D341Med (cell line): ENCODE measurements at places on chromosomes 1 and 21.

DNA sequence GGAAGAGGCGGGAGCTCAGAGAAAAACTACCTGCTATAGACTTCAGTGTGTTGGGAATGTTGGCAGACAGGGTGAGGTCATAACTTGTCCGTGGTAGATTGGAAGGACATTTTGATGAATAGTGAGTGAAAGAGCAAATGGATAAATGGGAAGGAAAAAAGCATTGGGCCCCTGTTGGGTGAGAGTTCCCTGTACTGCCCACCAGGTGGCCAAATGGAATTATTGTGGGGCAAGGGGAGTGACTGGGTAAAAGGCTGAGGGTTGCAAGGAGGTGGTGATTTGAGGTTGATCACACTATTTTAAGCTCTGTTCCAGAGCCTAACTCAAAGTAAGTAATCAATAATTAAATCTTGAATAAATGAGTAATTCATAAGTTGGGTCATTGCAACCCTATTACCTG lies 60.4 kb downstream of the MRPS6 start:
- DNase-seq: peak; percentile 50

DNA sequence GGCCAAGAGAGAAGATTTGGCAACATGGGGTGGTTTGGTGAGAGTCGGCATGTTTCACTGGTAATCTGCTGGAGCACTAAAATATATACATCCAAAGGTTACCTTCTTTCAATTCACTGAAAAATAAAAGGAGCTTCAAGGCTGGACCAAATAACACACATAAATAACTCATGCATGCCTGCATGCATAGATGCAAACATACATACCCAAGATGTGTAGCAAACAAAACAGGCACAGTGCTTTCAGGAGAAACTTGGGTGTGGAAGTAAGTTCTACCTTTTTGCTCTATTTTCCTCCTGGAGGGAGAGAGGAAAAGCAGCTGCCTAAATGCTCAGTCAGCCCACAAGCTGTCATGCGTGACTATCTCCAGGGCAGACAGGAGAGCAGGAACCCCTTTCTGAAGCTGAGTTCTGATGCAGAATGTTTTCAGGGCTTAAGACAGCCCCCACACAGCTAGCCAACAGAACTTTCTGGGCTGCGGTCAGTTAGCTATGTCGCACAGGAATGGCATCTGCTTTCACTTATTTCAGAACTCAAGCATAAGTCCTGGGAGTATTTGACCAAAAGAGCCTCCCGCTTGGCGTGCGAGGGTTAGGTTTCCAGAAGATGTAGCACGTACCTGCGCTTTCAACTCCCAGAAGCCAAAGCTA lies 166.2 kb downstream of the TOMM20 start:
- no peak for DNase-seq

DNA sequence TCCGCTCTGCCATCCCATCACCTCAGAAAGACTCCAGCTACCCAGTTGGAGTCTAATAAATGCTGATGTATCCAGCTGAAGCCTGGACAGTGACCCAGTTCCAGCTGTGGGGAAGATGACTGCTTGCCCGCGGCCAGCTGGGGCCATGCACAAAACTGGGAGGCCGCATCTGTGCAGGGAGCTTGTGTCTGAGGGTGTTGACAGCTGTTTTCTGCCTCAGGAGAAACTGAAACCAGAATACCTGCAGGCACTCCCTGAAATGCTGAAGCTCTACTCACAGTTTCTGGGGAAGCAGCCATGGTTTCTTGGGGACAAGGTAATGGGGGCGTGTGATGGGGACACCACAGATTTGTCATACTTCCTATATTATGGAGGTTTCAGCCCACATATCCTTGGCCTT lies 3.2 kb downstream of the GSTM2 start:
- DNase-seq: no peak

DNA sequence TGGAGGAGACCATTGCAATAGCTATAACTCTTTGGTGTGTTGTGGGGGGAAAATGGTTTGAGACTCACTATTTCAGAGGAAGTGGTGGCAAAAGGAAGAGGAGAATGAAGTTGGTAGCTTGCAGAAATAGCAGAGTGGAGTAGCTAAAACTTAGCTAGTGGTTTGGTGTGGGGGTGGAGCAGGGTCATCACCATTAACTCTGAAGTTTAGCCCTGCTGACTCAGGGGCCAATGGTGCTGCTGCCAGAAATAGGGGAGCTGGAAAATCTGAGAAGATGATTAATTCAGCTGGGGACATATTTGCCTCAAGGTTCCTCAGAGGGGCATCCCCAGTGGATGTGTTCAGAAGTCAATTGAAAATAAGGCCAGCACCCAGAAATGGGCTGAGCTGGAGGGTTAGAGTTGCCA lies 65.4 kb downstream of the RUNX1 start:
- DNase-seq: no peak

DNA sequence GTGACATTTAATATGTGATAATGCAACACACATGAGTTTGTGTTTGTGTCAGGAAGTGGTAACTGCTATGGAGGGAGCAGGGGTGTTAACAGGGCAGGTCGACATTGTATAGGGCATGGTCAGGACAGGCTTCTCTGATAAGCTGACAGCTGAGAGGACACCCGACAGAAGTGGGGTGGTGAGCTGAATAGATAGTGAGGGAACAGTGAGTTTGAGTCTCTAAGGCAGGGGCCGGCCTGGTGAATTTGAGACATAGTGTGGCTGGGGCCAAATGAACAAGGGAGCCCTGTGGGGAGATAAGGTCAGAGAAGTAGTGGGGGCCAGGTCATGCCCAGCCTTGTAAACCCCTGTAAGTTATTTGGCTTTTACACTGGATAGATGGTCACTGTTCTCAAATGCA lies 217.4 kb upstream of the KIAA0040 start:
- DNase-seq: no peak

GRCh38 chr1:211066781-211067384 lies 67.1 kb downstream of the KCNH1 start:
- no peak for DNase-seq

DNA sequence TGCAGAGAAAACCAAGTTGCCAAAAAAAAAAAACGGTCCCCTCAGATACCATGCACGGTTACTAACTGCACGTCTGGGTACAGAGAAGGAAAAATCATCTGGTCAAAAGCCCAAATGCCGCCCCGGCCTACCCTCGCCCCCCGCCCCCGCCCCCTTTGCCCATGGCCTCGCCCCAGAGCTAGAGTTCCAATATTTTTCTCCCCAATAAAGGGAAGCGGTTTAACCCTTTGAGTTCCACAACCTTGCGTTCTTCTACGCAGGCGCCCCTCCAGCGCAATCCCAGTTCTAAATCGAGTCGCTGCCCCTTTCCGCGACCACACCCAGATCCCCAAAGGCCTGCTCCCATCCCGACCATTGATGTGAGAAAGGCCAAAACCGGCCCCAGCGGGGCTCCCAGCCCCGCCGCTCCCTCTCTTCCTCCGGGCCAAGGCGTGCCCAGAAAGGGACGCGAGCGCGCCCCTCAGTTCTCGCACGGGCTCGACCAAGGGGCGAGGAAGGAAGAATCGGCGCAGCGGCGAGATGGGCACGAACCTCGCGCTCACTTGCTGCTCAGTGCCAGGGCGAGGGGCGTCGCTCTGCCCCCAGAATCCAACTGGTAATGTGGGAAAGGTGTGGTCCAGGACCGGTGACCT lies 797 bp downstream of the WDR47 start:
- peak; percentile 66 for DNase-seq

DNA sequence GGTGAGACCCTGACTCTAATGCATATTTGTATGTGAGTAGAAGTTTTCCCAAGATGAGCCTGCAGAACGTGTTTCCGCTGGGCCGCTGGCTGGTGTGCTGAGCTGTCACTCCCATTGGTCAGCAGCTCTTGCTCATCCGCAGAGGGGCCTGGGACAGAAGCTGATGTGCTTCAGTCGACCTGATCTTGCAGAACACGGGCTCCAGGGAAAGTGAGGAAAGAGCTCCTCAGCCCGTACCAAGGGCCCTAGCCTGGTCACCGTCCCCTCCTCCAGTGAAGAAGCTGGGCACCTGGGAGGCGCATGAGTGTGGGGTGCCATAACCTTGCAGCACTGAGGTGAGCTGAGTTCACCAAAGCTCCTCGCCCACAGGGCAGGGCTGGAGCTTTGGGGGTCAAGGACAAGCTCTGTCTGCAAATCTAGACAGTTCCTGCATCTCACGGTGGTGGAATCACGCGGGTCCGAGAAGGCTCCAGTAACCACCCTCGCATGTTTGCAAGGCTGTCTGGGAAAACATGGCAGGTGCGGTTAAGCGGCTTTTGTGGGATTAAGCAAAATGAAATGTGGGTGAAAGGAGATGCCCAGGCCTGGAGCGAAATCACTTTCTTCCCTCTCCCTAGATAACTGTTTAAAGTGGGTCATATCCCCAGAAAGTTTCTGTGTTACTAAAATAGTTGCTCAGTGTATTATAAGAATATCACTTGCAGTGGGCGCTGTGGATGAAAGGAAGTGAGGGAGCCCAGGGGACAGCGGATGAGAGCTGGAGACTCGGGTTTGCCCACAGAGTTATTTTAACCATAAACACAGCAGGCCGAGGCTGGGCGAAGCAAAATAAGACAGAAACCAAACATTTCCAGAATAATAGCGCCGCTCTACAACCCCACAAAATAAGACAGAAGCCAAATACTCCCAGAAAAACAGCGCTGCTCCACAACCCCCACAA lies 33.1 kb upstream of the LRRC3 start:
- no peak for DNase-seq

GRCh38 chr1:105137543-105138457 lies 1388.1 kb downstream of the AMY1C start:
- peak; percentile 72 for DNase-seq

DNA sequence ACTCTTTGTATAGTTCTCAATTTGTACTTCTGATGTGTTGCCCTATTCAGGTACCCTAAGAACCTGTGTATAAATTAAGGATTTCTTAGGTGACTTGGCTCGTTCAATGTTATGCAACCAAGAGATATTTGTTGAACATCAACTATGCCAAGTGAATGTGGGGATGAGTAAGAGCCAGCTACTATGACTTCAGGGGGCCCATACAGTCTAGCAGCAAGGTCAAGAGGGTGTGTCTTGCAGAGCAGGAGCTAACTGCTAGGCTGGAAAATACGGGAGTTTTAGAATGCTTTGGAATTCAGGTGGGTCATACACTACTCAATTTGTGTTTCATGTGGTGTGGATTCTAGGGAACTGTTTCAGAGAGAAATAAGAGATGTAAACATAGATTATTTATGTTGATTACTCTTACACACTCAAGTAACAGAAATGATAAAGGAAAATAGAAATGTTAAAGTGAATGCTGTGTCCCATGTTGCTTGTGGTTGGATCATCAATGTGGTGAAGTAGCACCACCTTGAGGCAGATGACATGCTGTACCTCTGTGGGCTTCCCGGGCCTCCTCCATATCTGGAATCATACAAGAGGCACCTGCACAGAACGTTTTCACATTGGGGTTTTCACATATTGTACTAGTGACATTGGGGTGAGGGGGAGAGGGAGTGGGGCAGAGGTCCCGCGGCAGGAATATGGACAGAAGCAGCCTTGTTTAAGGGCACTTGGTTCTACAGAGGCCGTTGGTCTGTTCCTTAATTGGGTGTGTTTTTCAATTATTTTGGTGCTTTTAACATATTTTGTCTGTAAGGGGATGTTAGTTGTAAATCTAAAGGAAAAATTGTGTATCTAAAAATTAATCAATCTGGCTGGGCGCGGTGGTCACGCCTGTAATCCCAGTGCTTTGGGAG lies 12.4 kb downstream of the ARPC5 start:
- peak; percentile 74 for DNase-seq

GRCh38 chr1:162210196-162210595 lies 140.7 kb downstream of the NOS1AP start:
- DNase-seq: no peak

DNA sequence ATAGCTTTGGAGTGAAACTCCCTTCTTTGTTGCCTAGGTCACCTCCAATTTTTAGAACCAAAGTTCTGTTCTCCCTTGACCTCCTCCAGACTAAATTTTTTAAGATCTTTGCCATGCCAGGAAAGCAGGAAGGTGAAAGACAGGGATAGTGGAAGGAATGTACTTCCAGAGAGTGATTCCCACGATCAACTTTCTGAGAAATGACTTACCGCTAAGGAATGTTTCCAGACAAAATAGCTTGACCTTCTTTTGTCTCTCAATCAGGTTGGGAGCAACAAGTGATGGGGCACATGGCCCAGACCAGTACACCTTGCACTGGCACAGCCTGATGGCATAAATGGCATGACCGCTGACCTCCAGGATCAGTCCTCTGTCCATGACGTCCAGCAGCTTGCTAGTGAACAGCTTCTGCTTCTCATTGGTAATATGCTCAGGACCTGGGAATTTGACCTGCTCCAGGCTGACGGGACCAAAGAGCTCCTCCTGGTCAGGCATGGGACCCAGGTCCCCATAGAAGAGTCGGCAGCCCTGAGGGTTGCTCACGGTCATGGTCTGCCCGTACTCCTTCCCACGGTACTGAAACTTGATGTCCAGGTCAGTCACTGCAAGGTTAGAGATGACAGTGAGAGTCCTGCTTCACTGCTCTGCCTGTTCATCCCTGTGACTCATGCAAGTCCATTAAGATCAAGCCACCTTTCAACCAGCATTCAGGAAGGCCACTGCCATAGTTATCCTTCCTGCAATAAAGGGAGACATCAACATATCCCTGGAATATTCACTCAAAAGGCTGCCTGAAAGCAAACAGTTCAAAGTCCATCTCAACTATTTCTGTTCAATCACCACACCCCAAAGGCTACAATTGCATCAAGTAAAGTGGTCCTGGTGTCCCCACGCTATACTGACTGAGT lies 6.2 kb upstream of the C1orf74 start:
- DNase-seq: no peak

DNA sequence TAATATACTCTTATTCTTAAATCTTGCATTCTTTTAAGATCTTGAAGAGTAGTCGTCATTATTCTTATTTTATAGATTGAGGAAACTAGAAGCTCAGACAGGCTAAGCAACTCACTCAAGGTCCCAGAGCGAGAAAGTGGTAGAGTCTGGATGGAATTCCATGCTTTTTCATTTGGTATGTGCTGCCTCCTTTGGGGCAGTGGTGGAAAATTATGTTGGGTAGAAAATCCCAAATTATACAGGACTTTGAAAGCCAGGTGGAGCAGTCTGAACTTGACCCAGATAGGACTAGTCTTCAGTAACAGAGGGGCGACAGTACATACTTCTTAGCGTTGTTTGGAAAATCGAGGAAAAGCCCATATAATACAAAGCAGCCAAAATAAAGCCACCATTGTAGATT lies 205.6 kb downstream of the ATG4C start:
- DNase-seq: no peak

- peak; percentile 30 for DNase-seq
Measured at GRCh38 chr21:26280775-26281174, 110.2 kb upstream of the APP start.

GRCh38 chr21:31559368-31560119 lies 99.9 kb upstream of the SOD1 start:
- DNase-seq: peak; percentile 98

DNA sequence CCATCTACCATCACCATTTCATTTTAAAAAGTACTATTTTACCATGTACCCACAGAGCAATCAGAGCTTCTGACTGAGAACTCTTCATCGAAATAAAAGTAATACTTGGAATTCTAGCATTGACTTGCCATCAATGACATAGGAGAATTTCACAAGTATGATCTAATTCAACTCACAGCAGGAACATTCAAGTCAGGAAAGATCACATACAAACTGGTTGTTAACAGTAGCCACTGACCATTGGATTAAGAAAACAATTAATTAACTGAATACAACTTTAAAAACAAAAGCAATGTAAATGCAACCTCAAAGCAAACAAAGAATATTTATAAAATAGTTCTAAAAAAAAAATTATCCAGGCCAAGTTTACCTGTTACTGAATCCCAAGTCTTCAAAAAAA lies 18.8 kb downstream of the RNF115 start:
- no peak for DNase-seq

- DNase-seq: no peak
Measured at GRCh38 chr1:205792961-205793673, 17.8 kb upstream of the RAB29 start.

- DNase-seq: no peak
Measured at GRCh38 chr21:32309906-32310460, 11.3 kb downstream of the MRAP start.
